ENCODE measurements at places on chromosomes 11 and 22.

- DNase-seq, result no peak
These were observed 51.4 kb downstream of the PIWIL3 start for GRCh38 chr22:24723111-24723510.

- DNase-seq, result peak; percentile 66
These were observed 909.0 kb downstream of the BRD1 start for GRCh38 chr22:48918585-48919186.

- peak; percentile 23 for DNase-seq
These were observed 324.2 kb downstream of the DCDC1 start for GRCh38 chr11:31045335-31045734.

GRCh38 chr11:125285844-125286243 is 121.3 kb downstream of the PKNOX2 start:
- no peak for DNase-seq

GRCh38 chr11:131037873-131038272 is 121.6 kb upstream of the SNX19 start:
- DNase-seq, result no peak

- DNase-seq, result no peak
These were observed 26.7 kb downstream of the ANKRD42 start for GRCh38 chr11:83220260-83220659.

DNA sequence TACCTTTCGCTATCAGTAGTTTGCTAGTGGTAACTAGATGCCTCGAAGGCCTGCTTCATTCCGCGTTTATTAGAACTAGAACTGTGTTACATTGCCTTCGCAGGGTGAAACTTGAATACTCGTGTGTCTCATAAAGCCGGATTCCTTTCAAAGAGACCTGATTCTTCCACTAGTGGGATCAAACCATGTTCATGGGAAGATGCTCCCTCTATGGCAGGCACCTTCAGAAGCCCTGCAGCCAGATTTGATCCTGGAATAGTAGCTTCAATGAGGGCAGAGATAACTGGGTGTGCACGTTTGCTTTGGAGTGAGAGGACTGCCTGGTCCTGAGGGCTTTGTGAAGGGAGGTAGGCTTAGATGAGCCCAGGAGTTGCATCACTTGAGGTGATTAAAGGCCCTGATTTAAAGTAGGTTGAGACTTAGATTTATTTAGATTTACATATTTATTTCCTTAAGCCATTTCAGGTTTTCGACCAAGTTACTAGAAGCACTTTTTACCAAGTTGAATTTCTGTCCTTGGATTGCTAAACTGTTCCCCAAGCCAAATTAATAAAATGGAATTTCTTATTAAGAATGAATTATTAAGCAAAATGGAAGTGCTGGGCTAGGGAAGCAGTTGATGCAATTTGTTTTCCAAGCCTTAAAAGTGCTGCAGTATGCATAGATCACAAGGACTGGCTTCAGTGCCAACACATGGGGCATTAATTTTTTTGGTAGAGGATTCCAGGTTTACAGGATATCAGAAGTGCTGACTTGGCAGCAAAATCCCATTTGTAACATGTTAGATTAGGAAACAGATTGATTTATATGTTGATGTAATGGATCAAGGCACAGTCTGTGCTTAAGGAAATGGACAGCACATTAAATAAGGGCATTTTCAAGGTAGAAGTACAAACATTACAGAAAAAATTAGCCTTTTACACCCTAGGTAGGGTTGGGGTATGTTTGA is 32.9 kb downstream of the APLP2 start:
- DNase-seq, result no peak

- DNase-seq, result peak; percentile 82
These were observed 249.1 kb downstream of the MIAT start for GRCh38 chr22:26906464-26906863.

Data from COR-L47 (cell line).